ENCODE measurements at places on chromosomes 4 and X.
A peak's percentile ranks its signal among the peaks of the same experiment; 100 is the strongest.

- no peak for DNase-seq
Observed at GRCh38 chrX:112668476-112669409, 11.0 kb downstream of the LHFPL1 start.

DNA sequence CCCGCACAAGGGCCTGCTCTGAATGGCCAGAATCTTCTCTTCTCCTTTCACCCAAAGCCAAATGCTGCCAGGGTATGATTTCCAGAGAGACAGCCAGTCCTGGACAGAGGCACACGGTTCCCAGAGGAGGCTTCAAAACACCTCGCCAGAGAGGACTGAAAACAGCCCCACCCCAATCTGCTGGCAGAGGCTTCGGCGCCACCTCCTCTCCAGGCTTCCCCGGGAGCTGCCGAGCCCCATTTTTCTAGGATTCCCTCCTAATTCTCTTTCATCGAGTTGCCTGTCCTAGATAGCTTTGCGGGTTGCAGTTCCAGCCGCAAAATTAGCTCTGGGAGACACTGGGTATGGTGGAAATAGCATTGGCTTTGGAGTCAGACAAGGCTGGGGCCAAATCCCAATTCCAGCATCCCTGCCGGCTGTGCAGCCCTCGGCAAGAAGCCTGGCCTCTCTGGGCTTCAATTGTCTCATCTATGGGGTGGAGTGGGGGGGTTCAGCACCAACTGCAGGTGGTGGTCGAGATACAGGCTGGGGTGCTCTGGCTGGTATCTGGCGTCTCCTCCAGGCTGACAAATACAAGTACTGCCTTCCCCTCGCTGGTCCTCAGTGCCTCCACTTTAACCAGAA, 22.6 kb downstream of the PPP2R2C start:
- DNase-seq = no peak

DNA sequence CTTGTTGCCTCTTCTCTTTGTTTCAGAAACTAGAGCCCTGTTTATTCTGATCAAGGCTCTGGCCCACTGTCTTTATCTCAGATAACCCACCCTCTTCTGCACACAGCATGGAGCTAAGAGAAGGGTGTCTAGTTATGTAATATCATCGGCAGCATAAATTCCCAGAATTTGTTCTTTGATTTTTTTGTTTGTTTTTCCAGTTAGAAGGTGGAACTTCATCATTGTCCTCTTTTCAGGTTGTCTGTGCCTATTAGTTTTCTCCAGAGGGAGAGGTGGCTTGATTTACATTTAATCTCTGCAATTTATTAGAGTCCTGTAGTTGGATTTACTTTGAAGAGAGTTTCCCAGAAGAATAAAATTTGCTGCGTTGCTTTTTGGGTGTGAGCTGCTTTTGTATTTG, 15.2 kb upstream of the F11 start:
- DNase-seq = no peak

DNA sequence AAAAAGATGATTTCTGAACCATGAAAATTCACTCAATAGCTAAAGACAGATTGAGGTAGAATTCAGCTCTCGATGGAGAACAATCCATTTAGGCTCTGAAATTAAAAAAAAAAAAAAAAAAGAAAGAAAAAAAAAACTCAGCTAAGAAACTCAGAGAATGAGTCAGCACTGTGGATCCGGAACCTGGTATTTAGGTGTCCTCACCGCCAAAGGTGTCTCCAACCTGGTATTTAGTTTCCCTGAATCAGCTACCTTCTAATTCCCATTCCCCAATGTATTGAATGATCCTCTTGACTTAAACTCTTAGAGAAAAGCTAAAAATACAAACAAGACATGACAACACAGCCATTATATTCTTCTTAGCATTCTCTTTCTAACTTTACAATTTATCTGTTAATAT, 150.3 kb upstream of the RASGEF1B start:
- DNase-seq = no peak

DNA sequence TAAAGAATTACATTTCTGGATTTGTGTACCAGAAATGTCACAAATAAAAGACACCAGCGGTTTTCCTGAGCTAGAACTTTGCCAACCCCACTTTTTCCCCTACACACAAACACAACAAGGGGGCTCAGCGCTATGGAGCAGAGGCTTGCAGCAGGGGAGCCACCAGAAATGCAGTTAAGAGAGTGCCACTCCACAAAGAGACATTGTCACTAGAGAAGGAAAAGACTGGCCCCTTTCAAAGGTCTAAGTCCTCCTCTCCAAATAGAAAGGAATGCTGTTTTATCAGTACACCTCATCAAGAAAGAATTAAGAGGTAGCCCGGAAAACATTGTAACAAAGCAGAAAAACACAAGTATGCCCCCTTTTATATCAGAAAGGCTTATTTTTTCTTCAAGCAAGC, 419.5 kb downstream of the HNRNPD start:
- no peak for DNase-seq

DNA sequence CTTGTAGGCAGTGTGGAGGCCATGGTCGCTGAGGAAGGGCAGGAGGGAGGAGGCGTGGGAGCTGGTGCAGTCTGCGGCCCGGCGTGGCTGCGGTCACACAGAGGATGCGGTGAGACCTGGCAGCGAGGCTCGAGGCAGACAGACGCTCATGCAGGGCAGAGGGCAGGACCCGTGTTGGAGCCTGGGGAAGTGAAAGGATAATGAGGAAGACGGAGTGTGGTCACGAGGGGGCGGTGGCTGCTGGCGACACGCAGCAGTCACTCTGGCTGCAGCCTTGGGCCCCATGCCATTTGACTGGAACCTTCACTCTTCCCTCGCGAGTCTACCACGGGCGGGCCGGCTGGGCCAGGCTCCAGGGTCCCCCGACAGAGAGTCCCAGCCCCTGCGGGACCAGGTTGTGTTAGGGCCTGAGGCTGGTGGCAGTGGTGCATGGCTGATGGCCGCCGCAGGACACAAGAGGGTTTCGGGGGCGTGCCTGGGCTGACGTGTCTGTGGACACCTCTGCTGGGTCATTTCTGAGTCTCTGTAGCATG, 68.8 kb upstream of the HGFAC start:
- DNase-seq = peak; percentile 86

- no peak for DNase-seq
Observed at GRCh38 chr4:182944484-182945213, 27.5 kb upstream of the DCTD start.

DNA sequence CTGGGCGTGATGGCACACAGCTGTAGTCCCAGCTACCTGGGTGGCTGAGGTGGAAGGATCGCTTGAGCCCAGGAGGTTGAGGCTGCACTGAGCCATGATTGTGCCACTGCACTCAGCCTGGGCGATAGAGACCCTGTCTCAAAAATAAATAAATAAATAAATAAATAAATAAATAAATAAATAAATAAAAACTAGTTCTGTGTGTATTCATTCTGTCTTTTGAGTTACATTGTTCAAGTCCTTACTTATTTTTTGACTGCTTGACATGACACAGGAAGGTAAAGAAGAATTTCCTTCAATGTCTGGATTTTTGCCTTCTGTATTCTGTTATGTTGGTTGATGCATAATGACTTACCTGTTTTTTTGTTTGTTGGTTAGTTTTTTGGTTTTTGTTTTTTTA, 2.2 kb upstream of the NAA10 start:
- DNase-seq = no peak

DNA sequence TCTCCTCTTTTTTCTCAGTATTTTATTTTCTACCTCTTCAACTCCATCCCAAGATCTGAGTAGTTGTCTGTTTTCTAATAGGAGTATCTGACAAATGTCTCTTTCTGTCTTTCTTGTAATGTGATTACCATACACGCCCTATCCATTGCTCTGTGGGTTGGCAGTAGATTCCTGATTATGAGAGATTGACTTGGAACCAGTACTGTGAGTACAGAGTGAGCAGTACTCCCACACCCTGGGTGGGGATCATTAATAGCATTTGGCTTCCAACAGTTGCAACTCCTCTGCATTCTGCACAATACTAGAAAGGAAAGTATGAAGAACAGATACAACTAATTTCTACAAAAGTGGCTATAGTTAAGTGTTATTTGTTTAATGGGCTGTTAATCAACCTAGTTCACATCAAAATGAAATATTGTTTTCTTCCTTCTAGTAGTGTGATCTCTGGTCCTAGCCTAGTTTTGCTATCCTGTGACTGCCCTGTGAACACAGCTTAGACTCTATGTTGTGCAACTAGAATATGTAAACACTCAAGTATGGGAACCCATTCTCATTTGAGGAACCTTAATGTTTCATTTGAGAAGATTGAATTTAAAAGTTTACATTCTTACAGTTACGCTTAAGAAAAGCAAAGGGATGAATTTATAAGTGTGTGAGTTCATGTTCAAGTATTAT, 112.9 kb downstream of the PTPN13 start:
- DNase-seq = no peak
